ENCODE measurements at places on chromosomes 7 and 10. TPM values are rescaled to one million over a fixed set of nuclear protein-coding genes. Genes with fewer than 3 reads are reported as not detected.

The PRSS37 gene
- polyA plus RNA-seq, result 0.74 TPM

The GPR146 gene
- 4.7 TPM for polyA plus RNA-seq

The CDH23 gene
- 1.3 TPM for polyA plus RNA-seq

The FAM131B gene
- polyA plus RNA-seq, result 2.6 TPM

The VPS41 gene
- 75.4 TPM for polyA plus RNA-seq

The GNG11 gene
- 39.5 TPM for polyA plus RNA-seq

The DPP6 gene
- polyA plus RNA-seq, result 44.4 TPM

DNA sequence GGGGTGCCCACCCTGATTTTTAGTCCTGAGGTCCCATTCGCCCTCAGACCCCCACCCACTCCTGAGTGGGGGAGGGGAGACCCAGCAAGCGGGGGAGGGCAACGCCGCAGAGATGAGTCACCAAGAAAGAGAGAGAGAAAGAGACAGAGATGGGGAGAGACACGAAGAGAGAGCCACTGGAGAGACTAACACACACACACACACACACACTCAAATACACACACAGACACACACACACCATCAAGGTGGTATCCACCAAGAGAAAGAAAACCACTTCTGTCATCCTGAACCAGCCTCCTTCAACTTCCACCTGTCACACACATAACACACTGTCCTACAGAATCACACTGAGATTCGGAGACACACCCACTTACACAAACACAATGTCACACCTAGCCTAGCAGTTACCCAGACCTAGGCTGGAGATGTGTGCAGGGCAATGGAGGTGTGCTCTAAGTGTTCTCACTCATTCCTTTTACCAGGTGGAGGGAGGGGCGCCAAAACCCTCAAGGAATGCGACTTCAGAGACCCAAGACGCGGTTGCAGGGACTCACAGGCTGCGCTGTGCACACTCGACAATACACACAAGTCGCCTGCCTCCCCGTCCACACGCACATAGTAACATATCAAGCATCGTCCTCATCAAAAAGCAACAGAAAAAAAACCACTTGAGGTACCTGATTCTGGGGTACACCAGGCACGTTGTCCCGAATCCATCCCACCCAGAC, 3.9 kb upstream of the VGF start:
- no peak for DNase-seq

GRCh38 chr7:100983451-100984187, 14.3 kb downstream of the MUC12 start:
- peak; percentile 23 for DNase-seq

GRCh38 chr7:92244808-92245486, 767 bp downstream of the KRIT1 start:
- no peak for DNase-seq

- no peak for DNase-seq
Observed at GRCh38 chr10:14456870-14457266, 126.1 kb upstream of the FRMD4A start.

DNA sequence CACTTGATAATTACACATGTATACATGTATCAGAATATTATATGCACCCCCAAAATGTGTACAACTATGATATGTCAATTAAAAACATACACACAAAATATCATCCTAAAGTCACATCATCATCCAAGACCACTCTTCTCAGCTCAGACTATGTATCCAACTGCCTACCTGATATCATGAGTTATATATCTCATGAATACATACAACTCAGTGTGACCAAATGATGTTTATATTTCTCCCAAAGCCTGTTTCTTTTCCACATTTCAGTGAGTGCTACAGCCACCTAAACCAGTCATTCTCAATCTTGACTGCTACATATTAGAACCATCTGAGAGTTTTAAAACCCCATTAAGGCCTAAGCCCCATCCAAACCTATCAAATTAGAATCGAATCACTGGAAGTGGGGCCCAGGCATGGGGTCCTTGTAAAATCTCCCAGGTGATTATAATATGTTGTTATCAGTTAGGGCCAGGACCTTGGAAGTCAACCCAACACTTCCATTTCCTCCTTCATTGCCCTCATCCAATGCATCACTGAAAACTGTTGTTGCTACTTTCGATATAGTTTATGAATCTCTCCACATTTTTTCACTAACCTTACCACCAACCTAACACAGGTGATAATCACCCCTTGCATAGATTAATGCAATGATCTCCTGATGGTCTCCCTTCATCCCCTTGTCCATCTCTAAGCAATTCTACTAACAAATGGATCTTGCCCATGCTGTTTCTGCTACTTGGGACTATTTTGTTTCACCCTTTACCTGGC, 53.8 kb upstream of the ITGB8 start:
- no peak for DNase-seq

DNA sequence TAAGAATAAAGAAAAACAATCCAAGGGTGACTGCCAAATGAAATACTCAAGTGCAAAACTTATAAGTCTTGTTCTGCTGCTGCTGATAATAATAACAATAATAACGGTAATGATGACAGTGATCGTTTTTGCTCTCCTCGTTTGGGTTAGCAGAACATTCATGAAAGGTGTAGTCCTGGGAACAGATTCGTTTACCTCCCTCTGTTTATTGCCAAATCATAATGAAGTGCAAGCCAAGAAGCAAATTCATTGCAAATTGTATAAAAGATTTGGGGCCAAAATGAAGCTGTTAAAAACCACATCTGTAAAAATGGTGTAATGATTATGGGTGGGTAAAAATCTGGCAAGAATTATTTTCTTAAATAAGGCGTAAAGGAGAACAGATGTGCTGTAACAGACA, 587.2 kb upstream of the MKI67 start:
- no peak for DNase-seq

DNA sequence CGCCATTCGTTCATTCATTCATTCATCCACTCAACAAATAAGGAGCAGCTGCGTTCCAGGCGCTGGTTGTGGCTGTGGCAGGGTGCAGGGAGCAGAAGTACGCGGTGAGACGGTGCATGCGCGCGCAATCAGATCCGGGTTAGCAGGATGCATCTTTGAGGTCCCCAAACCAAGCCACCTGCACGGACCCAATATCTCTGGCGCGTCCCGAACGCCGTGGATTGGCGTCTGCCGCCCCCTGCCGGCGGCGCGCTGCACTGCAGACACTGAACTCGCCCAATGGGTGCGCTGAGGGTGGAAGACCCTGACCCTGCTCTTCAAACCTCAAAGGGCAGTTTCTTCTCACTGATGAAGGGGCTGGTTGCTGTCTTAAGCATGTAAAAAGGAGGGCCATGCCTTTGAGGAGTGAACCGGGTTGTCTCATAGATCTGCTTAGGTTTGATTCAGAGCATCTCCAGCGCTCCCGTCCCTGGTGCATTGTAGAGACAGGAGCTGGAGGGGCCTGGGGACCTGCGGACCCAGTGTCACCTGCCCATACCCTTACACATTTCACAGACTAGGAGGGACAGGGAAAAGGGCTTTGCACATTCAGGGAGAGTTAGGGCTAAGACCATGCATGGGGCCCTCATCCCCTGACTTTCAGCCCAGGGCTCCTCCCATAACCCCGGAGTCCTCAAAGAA, 102.5 kb downstream of the RAMP3 start:
- peak; percentile 17 for DNase-seq

DNA sequence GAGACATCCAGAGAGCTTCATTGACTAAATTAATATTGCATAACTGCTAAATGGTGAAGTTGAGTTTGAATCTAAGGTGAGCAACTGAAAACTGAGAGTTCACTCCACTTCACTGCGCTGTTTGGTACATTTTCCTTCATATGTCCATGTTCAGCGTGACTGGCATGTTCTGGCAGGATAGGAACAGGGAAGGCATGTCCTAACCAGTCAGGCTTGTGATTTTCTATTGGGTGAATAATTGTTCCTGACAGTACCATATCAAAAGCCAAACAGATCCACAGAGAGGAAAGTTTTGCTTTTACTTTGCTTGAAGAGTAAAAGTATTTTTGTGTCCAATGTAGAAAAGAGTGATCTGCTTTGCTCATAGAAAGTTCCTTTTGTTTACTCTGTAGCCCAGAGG, 53.2 kb downstream of the WDFY4 start:
- DNase-seq, result no peak

- no peak for DNase-seq
Observed at GRCh38 chr10:17473228-17473950, 19.0 kb upstream of the ST8SIA6 start.

- DNase-seq, result no peak
Observed at GRCh38 chr10:126659750-126660149, 10.7 kb downstream of the C10orf90 start.

- DNase-seq, result no peak
Observed at GRCh38 chr10:43857206-43857930, 208.7 kb upstream of the ZNF32 start.

GRCh38 chr7:2019461-2019710, 213.4 kb downstream of the MAD1L1 start:
- DNase-seq, result no peak

GRCh38 chr10:114723991-114724715, 66.1 kb upstream of the ABLIM1 start:
- no peak for DNase-seq
